Type B pancreatic cell (in vitro differentiated cells): ENCODE measurements at places on chromosomes 6 and 20.
A peak's percentile ranks its signal among the peaks of the same experiment; 100 is the strongest.

- peaks cover 10% of the 10 kb centered on the region for H3K4me1 ChIP-seq
- H3K36me3 ChIP-seq: no peaks in the 10 kb centered on the region
- no peak for DNase-seq
- peak overlapping the region; percentile 5 for H3K27ac ChIP-seq
- H3K4me3 ChIP-seq: peak overlapping the region; percentile 2
- H3K27me3 ChIP-seq: no peaks in the 10 kb centered on the region
Measured at GRCh38 chr6:104613416-104614001, 246.2 kb downstream of the HACE1 start.

DNA sequence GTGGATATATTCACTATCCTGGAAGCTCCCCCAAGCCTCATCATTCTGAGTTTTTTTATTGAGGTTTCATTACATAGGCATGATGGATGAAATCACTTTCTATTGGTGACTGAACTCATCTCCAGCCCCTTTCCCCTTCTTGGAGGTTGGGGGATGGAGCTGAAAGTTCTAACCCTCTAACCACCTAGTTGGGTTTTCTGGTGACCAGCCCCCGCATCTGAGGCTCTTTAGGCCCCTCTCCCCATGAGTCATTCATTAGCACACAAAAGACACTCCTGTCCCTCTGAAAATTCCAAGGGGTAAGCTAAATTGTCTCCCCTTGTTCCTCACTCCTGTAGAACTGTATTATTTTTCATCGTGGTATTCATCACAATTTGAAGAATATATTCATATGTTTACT, 33.3 kb downstream of the GFRA4 start:
- H3K36me3 ChIP-seq: peaks cover 20% of the 10 kb centered on the region
- no peak overlapping the region for H3K4me3 ChIP-seq
- no peaks in the 10 kb centered on the region for H3K27me3 ChIP-seq
- peaks cover 6% of the 10 kb centered on the region for H3K4me1 ChIP-seq
- H3K27ac ChIP-seq: no peak overlapping the region

GRCh38 chr6:166998256-166999144, 697 bp upstream of the CEP43 start:
- H3K27ac ChIP-seq: no peak overlapping the region

GRCh38 chr6:156396068-156396771, 381.0 kb upstream of the ARID1B start:
- H3K36me3 ChIP-seq: no peaks in the 10 kb centered on the region
- H3K4me3 ChIP-seq: no peak overlapping the region
- no peak for DNase-seq
- H3K4me1 ChIP-seq: peaks cover 4% of the 10 kb centered on the region
- H3K27me3 ChIP-seq: peaks cover 28% of the 10 kb centered on the region
- H3K27ac ChIP-seq: no peak overlapping the region

- no peaks in the 10 kb centered on the region for H3K4me1 ChIP-seq
- no peak for DNase-seq
- H3K27ac ChIP-seq: no peak overlapping the region
- H3K4me3 ChIP-seq: no peak overlapping the region
Measured at GRCh38 chr20:36644706-36645095, 1.3 kb downstream of the SLA2 start.

- H3K4me3 ChIP-seq: no peak overlapping the region
- no peaks in the 10 kb centered on the region for H3K27me3 ChIP-seq
- H3K27ac ChIP-seq: no peak overlapping the region
- peaks cover 20% of the 10 kb centered on the region for H3K4me1 ChIP-seq
- no peak for DNase-seq
- H3K36me3 ChIP-seq: no peaks in the 10 kb centered on the region
Measured at GRCh38 chr6:111970426-111970825, 83.5 kb upstream of the CCN6 start.

- no peak overlapping the region for H3K4me3 ChIP-seq
- no peak overlapping the region for H3K27ac ChIP-seq
- no peaks in the 10 kb centered on the region for H3K36me3 ChIP-seq
- no peak for DNase-seq
- peaks cover 28% of the 10 kb centered on the region for H3K27me3 ChIP-seq
Measured at GRCh38 chr6:90894285-90895130, 307.6 kb upstream of the MAP3K7 start.

DNA sequence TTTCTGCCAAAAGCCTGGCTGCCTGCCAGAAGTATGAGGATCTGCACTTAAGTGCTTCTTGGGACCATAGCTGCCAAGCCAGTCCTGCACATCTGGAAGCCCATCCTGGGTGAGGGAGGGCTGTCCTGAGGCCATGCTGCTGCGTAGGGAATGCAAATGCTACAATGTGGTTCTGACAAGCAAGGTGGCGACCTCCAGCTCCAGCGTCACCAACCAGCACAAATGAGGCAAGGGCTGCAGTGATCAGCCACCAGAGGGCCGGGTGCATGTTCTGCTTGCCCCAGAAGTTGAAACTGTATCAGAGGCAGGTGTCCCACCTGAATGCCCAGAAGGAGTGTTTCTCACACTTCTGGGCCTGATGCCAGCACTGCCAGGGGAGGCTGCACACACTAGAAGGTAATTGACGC, 99.1 kb upstream of the KCNQ5 start:
- no peaks in the 10 kb centered on the region for H3K4me1 ChIP-seq
- H3K36me3 ChIP-seq: no peaks in the 10 kb centered on the region
- H3K4me3 ChIP-seq: no peak overlapping the region
- no peak for DNase-seq
- no peak overlapping the region for H3K27ac ChIP-seq

DNA sequence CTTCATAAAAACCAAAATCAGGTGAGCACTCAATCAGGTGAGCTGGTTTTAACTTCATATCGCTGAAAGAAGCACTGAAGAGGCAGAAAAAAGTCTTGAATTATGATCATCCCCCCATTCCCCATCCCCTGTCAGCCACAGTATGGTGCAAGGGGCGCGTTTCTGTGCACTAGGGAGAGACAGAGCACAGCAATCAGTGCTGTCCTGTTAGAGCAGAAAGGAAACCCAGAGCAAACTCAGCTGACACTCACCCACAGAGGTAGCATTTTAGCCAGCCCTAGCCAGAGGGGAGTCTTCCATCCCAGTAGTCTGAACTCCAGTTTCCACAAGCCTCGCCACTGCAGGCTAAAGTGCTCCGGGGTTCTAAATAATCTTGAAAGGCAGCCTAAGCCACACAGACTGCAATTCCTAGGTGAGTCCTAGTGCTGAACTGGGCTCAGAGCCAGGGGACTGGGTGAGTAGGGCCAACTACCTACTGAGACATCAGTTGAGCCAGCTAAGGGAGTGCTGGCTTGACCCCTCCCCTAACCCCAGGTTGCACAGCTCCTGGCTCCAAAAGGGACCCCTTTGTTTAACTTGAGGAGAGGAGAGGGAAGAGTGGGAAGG, 1352.6 kb upstream of the GJE1 start:
- peaks cover 4% of the 10 kb centered on the region for H3K4me1 ChIP-seq
- H3K27me3 ChIP-seq: no peaks in the 10 kb centered on the region
- H3K4me3 ChIP-seq: no peak overlapping the region
- DNase-seq: no peak
- H3K36me3 ChIP-seq: no peaks in the 10 kb centered on the region
- no peak overlapping the region for H3K27ac ChIP-seq

DNA sequence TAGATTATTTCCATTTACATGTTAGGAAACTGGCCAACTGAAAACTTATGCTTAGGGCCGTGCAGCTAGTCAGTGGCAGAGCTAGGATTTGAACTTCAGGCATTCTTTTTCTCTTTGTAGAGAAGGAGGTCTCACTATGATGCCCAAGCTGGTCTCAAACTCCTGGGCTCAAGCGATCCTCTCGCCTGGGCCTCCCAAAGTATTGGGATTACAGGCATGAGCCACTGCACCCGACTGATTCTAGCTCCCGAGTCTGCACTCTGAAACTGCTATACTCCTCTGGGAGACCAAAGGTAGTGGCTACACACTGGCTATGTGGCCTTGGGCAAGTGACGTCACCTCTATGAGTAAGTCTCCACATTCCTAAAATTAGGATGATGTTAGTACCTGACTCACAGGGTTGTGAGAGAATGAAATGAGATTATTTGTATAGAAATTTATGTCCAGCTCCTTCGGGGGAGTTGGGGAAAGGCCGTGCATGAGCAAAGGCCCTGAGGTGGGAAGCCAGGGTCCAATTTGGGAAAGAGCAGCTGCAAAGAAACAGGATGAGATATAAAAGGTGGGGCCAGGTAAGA, 6.4 kb downstream of the PLTP start:
- no peaks in the 10 kb centered on the region for H3K27me3 ChIP-seq
- peak overlapping the region; percentile 4 for H3K27ac ChIP-seq
- H3K4me3 ChIP-seq: no peak overlapping the region
- H3K4me1 ChIP-seq: peaks cover 2% of the 10 kb centered on the region
- no peak for DNase-seq
- peaks cover 7% of the 10 kb centered on the region for H3K36me3 ChIP-seq

- no peak for DNase-seq
- no peak overlapping the region for H3K27ac ChIP-seq
- no peaks in the 10 kb centered on the region for H3K36me3 ChIP-seq
- H3K4me1 ChIP-seq: peaks cover 17% of the 10 kb centered on the region
- peaks cover 61% of the 10 kb centered on the region for H3K27me3 ChIP-seq
- H3K4me3 ChIP-seq: no peak overlapping the region
Measured at GRCh38 chr20:669573-669972, 6.0 kb downstream of the SCRT2 start.

DNA sequence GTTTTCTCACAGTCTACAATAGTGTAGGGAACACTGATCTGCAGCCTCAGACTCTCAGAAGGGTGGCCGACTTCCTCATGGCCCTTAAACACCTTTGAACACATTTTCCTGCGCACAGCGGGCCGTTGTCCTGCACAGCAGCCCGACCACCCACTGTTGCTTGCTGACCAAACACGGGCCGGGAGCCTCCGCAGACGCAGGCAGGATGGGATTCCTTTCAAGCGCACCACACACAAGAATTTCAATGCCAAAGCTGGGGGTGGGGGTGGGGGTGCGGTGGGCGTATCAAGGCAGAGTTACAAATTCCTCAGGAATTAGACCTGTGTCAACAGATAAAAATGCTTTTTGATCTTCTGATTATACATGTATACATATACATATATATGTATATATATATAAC, 74.5 kb downstream of the HUS1B start:
- no peaks in the 10 kb centered on the region for H3K27me3 ChIP-seq
- no peaks in the 10 kb centered on the region for H3K36me3 ChIP-seq
- peak overlapping the region; percentile 69 for H3K4me3 ChIP-seq
- peak overlapping the region; percentile 61 for H3K27ac ChIP-seq
- DNase-seq: no peak

- H3K4me3 ChIP-seq: no peak overlapping the region
- H3K36me3 ChIP-seq: no peaks in the 10 kb centered on the region
- peaks cover 3% of the 10 kb centered on the region for H3K27me3 ChIP-seq
Measured at GRCh38 chr20:32626859-32627636, 41.9 kb upstream of the NOL4L start.

GRCh38 chr20:62935204-62935967, 2.6 kb upstream of the GID8 start:
- DNase-seq: no peak
- no peak overlapping the region for H3K27ac ChIP-seq
- H3K4me3 ChIP-seq: no peak overlapping the region
- peaks cover 22% of the 10 kb centered on the region for H3K4me1 ChIP-seq
- peaks cover 9% of the 10 kb centered on the region for H3K36me3 ChIP-seq

DNA sequence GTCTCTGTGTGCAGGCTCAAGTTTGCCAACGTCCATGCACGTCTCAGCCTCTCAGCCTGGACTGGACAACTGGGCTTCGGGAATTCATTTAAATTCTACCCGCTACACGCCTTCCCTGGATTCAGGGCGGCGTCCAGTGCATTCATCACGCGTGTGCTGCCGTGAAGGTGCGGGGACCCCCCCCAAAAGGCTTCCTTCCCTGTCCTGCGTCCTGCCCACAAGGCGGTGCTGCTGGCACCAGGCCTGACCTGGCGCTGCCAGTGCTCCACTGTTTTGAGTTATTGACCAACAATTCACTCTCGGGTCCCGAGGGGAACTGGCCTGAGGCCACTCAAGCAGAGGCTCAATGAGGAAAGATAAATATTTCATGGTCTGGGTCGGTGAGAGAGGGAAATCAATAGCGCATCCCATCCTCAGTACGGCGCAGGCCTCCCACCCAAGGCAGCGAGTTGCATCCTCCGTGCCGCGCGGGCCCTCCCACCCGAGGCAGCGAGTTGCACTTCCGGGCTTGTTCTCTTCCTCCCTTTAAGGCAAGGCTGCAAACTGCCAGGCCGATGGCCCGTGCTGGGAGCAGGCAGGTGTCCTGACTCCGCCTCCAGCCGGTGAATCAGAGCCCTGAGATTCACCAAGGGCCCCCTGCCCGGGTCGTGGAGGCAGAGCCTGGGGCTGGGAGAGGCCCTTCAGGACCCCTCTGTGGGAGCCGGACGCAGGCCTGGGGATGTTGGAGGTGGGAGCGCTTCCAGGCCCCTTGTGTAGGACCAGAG, 22.8 kb upstream of the BHLHE23 start:
- peaks cover 51% of the 10 kb centered on the region for H3K27me3 ChIP-seq
- no peak for DNase-seq
- H3K4me1 ChIP-seq: peaks cover 7% of the 10 kb centered on the region
- no peak overlapping the region for H3K4me3 ChIP-seq
- no peak overlapping the region for H3K27ac ChIP-seq

DNA sequence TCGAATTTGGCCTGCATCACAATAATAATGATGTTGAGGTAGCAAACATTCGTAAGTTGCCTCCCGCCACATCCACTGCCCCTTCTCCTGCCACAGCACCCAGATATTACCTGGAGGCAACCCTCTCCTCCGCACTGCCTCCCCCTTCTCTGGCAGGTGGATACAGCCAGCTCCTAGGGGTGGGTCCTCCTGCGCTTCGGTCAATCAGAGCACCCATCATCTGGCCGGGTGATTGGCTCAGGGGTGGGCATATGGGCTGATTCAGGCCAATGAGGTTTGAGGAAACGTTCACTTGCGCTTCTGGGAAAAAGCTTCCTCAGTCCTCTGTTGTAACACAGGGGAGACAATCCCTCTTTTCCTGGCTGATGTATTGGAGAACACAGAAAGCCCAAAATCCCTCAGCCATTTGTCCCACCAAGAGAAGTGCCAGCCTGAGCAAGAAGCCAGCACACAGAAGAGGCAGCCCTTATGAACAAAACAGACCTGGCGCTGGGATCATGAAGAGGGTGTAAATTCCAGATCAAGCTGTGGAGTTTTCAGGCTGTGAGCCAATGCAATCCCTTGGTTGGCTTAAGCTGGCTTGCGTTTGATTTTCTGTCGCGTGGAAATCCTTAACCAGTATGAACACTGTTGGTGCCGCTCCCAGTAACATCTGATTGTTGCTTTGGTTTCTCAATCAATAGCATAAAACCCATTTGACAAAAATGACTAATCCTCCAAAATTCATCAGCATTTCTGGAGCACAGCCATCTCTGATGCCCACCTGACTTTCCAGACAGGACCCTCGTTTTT, 82.2 kb downstream of the PRDM1 start:
- peaks cover 3% of the 10 kb centered on the region for H3K36me3 ChIP-seq
- H3K4me3 ChIP-seq: no peak overlapping the region
- H3K27ac ChIP-seq: no peak overlapping the region
- H3K27me3 ChIP-seq: peaks cover 3% of the 10 kb centered on the region
